GM23338 (cell line): ENCODE measurements at places on chromosomes 7 and 10. TPM values are rescaled to one million over a fixed set of nuclear protein-coding genes. Genes with fewer than 3 reads are reported as not detected.

Gene INSYN2A
- 0.28 TPM in 1 of 2 replicates, not detected in the other for total RNA-seq

Gene PLAU
- total RNA-seq, result 13.3 and 14.5 TPM in 2 replicates

Gene TMEM229A
- 0.16 and 0.80 TPM in 2 replicates for total RNA-seq

Gene MRPL32
- 93.4 and 93.6 TPM in 2 replicates for total RNA-seq

Gene RHEB
- total RNA-seq, result 94.0 and 101 TPM in 2 replicates

Gene CDNF
- total RNA-seq, result 1.1 and 2.2 TPM in 2 replicates

Gene ELAPOR2
- total RNA-seq, result 27.1 and 42.9 TPM in 2 replicates

DNA sequence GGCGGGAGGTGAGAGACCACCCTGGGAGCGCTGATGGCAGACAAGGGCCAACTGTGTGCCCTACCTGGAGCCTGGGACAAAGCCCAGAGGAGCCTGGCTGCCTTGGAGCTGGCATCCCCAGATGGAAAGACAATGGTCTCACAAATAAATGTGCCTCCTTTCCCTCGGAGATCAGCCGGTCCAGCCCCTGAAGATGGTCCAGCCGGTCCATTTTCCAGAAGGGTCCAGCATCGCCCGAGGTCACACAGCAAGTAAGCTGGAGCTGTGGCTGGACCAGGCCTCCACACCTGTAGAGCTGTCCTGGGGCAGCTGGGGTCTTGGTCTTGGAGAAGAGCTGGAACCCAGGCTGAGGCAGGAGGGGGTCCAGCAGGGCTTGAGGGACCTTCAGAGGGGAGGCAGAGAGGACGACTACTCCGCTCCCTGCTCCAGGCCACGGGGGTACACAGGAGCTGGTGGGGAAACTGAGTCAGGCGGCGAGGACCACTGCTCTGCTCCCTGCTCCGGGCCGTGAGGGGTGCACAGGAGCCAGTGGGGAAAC lies 3.6 kb downstream of the ELFN1 start:
- DNase-seq, result no peak

DNA sequence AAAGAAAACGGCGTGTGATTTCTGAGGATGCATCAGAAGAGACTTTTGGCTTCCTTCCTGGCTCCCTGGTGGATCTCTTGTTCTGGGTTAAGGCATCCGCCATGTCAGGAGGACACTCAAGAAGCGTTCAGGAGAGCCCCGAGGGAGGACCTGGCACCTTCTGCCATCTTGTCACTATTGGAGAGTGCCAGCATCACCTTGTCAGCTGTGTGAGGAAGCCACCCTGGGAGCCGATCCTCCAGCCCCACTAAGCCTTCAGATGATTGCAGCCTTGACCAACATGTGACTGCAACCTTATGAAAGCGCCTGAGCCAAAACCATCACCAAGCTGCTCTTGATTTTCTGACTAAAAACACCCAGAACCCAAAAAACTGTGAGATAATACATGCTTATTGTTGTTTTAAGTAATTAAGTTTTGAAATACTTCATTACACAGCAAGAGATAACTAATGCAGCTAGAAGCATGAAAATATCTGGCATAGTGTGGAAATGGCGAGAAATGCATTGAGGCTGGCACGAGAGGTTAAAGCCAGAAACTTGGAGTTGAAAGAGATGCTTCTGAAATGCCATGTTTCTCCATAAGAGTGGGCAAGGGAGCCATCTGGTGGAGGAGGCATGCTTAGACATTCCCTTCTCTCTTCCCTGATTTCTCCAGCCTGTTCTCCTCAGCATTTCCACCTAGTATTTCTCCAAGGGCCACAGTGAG lies 5.4 kb upstream of the ZFYVE27 start:
- peak; percentile 92 for DNase-seq

GRCh38 chr7:137642472-137642871 lies 204.3 kb downstream of the DGKI start:
- no peak for DNase-seq

- no peak for DNase-seq
Measured at GRCh38 chr10:57294698-57295097, 933.6 kb upstream of the ZWINT start.

DNA sequence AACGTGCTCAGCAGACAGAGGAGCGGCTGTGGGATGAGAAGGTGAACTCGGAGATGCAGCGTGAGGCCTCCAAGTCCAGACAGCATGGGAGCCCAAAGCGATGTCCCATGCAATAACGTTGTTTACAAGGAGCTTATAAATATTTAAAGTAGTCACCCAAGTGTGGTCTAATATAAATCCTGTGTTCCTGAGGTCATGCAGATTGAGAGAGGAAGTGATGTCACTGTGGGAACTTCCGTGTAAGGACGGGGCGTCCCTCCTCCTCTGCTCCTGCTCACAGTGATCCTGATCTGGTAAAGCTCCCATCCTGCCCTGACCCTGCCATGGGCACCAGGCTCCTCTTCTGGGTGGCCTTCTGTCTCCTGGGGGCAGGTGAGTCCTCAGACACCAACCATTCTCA lies 94.7 kb upstream of the PRSS58 start:
- DNase-seq, result no peak

GRCh38 chr10:99285881-99286280 lies 43.3 kb upstream of the CNNM1 start:
- no peak for DNase-seq
